ENCODE measurements at places on chromosomes 3 and 15. TPM values are rescaled to one million over a fixed set of nuclear protein-coding genes. Genes with fewer than 3 reads are reported as not detected.

The C3orf70 gene
- total RNA-seq = not detected

The RASA2 gene
- 15.6 TPM for total RNA-seq

The SLC24A1 gene
- 5.1 TPM for total RNA-seq

The C3orf22 gene
- not detected for total RNA-seq

The JMJD7 gene
- total RNA-seq = 4.8 TPM

The IMPG2 gene
- 0.23 TPM for total RNA-seq

The ERICH6 gene
- total RNA-seq = not detected

The CYP19A1 gene
- total RNA-seq = 0.30 TPM

The CLDN16 gene
- not detected for total RNA-seq

The GOLGA8J gene
- total RNA-seq = 0.12 TPM

The GMNC gene
- not detected for total RNA-seq

The BFSP2 gene
- total RNA-seq = not detected

The SCG3 gene
- total RNA-seq = not detected

The GOLGA6B gene
- not detected for total RNA-seq

The ELL3 gene
- 3.5 TPM for total RNA-seq

The CIP2A gene
- 1.5 TPM for total RNA-seq

The SLC49A4 gene
- 9.2 TPM for total RNA-seq

The IFT122 gene
- total RNA-seq = 50.1 TPM

The RARB gene
- 32.2 TPM for total RNA-seq

The SUCLG2 gene
- 31.7 TPM for total RNA-seq

The NOX5 gene
- total RNA-seq = 0.12 TPM

The MYLK gene
- total RNA-seq = 85.2 TPM

The DCLK3 gene
- not detected for total RNA-seq

The SHQ1 gene
- 18.8 TPM for total RNA-seq

The DTWD1 gene
- total RNA-seq = 29.6 TPM

The DZIP3 gene
- total RNA-seq = 5.4 TPM

The GOLGA8G gene
- not detected for total RNA-seq

The ATP10A gene
- 4.4 TPM for total RNA-seq

The SI gene
- total RNA-seq = not detected

The WDR76 gene
- total RNA-seq = 1.9 TPM

The THPO gene
- total RNA-seq = 0.12 TPM

The THRB gene
- 7.5 TPM for total RNA-seq

The SLC2A2 gene
- not detected for total RNA-seq

The PSMD6 gene
- total RNA-seq = 83.0 TPM

The CAMP gene
- total RNA-seq = not detected

The FOXL2NB gene
- under 0.01 TPM for total RNA-seq

The CYP1A2 gene
- total RNA-seq = not detected

The CELF6 gene
- total RNA-seq = 0.35 TPM

The ST3GAL6 gene
- 3.0 TPM for total RNA-seq

The CXCR6 gene
- total RNA-seq = not detected

The CCDC9B gene
- 38.0 TPM for total RNA-seq

The ATP13A4 gene
- 0.23 TPM for total RNA-seq
